ENCODE measurements at places on chromosomes 6 and 20.

DNA sequence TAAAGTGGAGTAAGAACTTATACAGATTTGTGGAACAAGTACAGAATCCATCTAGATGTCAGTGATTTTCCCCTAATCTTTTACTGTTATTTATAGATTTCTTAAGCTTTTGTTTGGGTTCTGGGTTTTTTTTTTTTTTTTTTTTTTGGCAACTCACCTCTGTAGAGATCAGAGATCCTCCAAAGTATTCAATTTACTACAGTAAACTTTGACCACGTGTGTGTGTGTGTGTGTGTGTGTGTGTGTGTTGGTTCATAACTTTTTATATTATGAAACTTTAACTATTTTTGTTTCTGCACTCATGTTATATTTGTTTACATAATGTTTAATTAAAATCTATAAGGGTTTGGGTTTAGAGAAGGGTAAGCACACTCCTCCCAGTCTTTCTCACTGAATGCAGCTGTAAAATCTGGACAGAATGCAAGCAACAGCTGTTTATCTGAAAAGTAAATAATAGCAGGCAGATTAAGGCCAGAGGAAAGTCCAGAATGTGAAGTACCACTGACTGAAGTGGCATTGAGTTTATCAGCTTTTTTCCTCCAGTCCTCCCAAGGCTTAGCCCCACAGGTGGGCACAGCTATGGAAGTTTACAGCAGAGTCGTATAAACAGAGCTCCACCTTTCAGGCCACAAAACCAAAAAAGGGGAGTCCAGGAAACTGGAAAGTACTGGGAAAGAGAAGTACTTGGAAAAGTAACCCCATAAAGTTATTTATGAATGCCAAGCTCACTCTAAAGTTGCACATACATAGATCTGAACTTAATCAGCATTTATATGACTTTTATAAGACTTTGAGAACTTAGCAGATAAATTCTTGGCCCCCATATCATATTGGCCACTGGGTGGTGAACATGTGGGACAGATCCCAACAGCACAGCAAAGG, 43.0 kb upstream of the CD2AP start:
- DNase-seq: no peak

DNA sequence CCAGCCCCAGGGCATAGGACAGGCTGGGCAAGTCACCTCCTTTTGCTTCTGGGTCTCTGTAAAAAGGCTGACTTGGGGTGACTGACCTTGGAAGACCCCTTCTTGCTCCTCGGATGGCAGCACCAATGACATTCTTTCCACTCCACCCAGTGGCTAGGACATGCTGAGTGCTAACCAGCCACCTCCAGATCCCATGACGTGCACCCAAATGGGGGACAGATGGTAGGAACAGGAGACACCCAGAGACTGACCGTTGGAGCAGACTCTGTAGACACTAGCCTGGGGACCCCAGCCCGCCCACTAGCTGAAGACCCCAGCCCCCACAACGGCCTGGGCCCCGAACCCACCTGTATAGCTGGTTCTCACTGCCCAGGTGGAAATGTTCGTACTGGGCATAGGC, 38.3 kb downstream of the ANGPT4 start:
- no peak for DNase-seq

DNA sequence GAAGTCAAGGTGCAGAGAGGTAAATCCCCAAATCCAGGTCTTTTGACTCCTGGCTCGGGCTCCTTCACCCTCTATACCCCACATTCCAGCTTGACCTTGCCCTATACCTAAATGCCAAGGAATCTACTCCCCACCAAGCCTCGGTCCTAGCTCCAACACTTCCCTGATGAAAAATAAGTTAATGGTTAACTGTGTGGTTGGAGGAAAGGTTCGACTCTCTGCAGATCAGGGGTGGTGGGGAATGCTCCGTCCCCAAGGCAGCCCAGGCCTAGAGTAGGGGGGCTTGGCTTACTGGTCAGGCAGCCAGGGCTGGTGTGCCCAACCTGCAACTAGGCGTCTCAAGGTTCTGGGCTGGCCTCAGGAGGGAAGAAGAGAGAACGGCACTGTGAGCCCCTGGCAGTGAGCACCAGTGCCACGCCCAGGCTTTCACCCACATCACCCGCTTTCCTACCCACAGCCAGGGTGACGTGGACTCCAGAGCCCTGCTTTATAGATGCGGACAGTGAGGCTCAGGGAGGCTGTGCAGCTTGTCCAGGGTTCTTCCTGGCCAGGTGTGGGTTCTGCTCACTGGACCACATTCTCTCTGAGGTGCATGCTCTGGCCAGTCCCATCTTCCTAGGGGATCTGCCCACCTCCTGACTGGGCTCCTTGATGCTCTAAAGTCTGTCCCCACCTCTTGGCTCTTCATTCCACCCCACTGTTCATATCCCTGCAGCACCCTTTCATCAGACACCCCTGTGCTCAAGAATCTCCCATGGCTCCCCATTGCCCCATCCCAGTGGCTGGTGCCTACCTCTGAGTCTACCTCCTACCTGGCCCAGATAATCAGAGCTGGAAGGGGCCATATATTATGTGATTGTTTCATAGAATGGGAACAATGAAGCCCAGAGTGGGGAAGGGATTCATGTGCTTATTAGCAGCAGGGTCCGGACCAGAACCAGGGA, 8.2 kb downstream of the SPDEF start:
- no peak for DNase-seq

DNA sequence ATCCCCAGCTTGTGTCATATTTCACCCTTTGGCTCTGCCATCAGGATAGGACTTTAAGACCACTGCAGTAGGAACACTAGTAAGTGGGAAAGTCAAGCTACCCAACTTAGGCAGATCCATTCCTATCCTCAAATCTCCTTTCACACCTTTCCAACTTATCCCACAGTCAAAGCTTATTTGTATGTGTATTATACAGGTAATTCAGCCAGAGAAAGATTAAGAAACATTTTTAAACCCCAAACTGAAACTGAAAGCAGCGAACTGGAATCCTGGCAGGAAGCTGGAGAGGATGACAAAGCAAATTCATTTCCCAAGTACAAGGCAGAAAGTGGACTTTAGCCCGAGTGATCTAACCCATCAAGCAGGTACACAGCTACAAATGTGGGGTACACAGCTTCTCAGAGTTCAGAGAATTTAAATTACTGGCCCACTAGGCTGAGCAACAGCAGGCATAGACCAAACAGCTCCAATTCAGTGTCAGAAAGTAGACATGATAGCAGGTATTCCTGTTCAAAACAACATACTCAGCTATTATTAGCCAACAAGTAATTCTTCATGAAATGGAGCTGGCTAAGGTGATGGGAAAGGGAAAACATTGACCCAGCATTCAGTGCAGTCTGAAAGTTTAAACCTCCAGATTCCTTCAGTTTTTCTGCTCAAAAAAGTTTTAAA, 39.1 kb downstream of the ILRUN start:
- peak; percentile 68 for DNase-seq

GRCh38 chr6:31075528-31075927, 36.8 kb downstream of the C6orf15 start:
- DNase-seq: no peak

GRCh38 chr6:67591910-67592309, 1043.2 kb upstream of the ADGRB3 start:
- DNase-seq: no peak

- no peak for DNase-seq
Measured at GRCh38 chr6:17754254-17754653, 47.5 kb upstream of the NUP153 start.

Measured in non-pigmented ciliary epithelial cell (primary cell).